ENCODE measurements at places on chromosomes 4 and X. TPM values are rescaled to one million over a fixed set of nuclear protein-coding genes. Genes with fewer than 3 reads are reported as not detected.

- DNase-seq: no peak
Measured at GRCh38 chr4:17765514-17766286, 15.7 kb downstream of the FAM184B start.

The SCRG1 gene
- not detected for total RNA-seq

GRCh38 chrX:2185341-2186082 is 315.3 kb downstream of the DHRSX start:
- DNase-seq: no peak

The USP17L13 gene
- not detected for total RNA-seq

DNA sequence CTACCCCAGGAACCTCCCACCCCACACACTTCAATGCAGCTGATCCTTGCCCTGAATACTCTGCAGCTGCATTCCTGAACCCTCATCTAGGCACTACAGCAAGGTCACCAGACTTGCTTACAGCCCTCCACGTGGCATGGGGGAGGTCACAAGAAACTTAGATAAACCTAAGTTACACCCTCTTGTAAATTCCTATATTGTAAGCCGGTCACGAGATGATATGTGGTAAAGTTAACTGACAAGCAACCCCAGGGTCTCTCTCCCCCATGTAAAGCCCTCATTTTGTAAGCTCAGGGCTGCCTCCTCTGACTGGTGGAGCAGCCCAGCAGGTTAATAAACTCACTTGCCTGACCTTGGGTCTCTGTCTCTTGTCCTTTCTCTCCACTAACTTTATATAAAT is 570.7 kb downstream of the PCDH7 start:
- no peak for DNase-seq

The IQCM gene
- total RNA-seq: not detected

- DNase-seq: no peak
Measured at GRCh38 chrX:51891821-51892551, 1.4 kb upstream of the MAGED1 start.

GRCh38 chr4:138269175-138269574 is 27.0 kb upstream of the SLC7A11 start:
- DNase-seq: no peak

DNA sequence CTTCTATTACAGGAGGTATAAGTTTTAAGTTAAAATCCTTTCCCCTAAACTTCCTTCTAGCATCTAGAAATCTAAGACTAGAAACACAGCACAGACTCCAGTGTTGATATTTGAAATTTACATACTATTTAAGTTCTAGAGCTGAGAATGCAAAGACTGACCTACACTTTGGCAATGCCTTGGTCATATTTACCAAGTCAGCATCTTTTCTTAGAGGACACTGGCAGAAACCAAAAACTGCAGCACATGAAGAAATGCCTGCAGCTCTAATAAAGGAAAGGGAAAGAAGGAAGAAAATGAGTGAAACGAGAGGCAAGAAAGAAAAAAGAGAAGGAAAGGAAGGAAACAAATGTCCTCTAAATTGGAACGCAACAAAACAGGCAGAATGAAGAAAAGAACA is 443.7 kb upstream of the RASGEF1B start:
- DNase-seq: no peak

- no peak for DNase-seq
Measured at GRCh38 chr4:6355052-6355451, 85.4 kb downstream of the WFS1 start.

- no peak for DNase-seq
Measured at GRCh38 chr4:167956676-167957075, 135.7 kb upstream of the ANXA10 start.

The MAPK10 gene
- 8.6 TPM for total RNA-seq

DNA sequence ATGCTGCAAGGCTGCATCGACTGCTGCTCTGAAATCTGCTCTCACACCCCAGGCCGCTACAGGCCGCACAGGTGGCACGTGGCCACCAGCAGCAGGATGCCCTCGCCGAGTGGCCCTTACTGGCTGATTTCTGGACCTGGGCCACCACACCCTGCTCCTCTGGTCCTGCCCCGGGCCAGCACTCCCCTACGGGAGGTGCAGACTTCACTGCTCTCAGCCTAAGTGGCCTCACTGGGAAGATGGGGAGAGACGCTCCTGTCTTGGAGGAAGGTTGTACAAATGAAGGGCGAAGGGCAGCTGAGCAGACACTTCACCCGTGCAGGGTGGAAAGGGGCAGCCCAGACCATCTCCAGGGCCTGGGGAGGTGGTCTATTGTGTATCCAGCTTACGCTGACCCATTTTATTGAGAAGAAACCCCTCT is 72.5 kb downstream of the ACOX3 start:
- no peak for DNase-seq

The TRAPPC2 gene
- 12.8 TPM for total RNA-seq

- no peak for DNase-seq
Measured at GRCh38 chrX:65522739-65523372, 11.7 kb downstream of the LAS1L start.

The TTC29 gene
- total RNA-seq: not detected
